ENCODE measurements at places on chromosomes 3 and 15. TPM values are rescaled to one million over a fixed set of nuclear protein-coding genes. Genes with fewer than 3 reads are reported as not detected.

Gene GOLGA6L7
- polyA plus RNA-seq: 0.52 TPM

Gene SLC6A1
- not detected for polyA plus RNA-seq

Gene DPH3
- polyA plus RNA-seq: 30.0 TPM

Gene GPR176
- 1.4 TPM for polyA plus RNA-seq

Gene SH3GL3
- 52.4 TPM for polyA plus RNA-seq

Gene ERICH6
- 0.55 TPM for polyA plus RNA-seq

Gene RLBP1
- polyA plus RNA-seq: 0.40 TPM

Gene ALDH1A3
- not detected for polyA plus RNA-seq

Gene LTK
- 4.4 TPM for polyA plus RNA-seq

Gene SLC22A13
- 0.37 TPM for polyA plus RNA-seq

Gene BUB1B
- polyA plus RNA-seq: 10.1 TPM

Gene EBLN2
- 4.8 TPM for polyA plus RNA-seq

Gene LXN
- 6.7 TPM for polyA plus RNA-seq

Gene LRRC49
- polyA plus RNA-seq: 12.5 TPM

Gene BRK1
- 214 TPM for polyA plus RNA-seq

Gene CFAP44
- 3.6 TPM for polyA plus RNA-seq

Gene C3orf52
- 10.0 TPM for polyA plus RNA-seq

Gene LMCD1
- polyA plus RNA-seq: 18.6 TPM

Gene RUVBL1
- 95.2 TPM for polyA plus RNA-seq

Gene PKM
- 2,112 TPM for polyA plus RNA-seq

Gene COL6A5
- not detected for polyA plus RNA-seq

Gene MCCC1
- polyA plus RNA-seq: 47.8 TPM

Gene ERC2
- polyA plus RNA-seq: 18.1 TPM

Gene NOX5
- 0.39 TPM for polyA plus RNA-seq

Gene MYLK
- polyA plus RNA-seq: 5.8 TPM

Gene TMC3
- 0.20 TPM for polyA plus RNA-seq

Gene DNASE1L3
- 0.51 TPM for polyA plus RNA-seq

Gene STT3B
- 113 TPM for polyA plus RNA-seq

All from cardiac muscle cell (in vitro differentiated cells and primary cell).